ENCODE measurements at places on chromosomes 16 and 17.

- no peak for DNase-seq
Observed at GRCh38 chr17:31476525-31477416, 85.3 kb downstream of the RAB11FIP4 start.

GRCh38 chr16:3259836-3260235 lies 3.4 kb upstream of the MEFV start:
- no peak for DNase-seq

DNA sequence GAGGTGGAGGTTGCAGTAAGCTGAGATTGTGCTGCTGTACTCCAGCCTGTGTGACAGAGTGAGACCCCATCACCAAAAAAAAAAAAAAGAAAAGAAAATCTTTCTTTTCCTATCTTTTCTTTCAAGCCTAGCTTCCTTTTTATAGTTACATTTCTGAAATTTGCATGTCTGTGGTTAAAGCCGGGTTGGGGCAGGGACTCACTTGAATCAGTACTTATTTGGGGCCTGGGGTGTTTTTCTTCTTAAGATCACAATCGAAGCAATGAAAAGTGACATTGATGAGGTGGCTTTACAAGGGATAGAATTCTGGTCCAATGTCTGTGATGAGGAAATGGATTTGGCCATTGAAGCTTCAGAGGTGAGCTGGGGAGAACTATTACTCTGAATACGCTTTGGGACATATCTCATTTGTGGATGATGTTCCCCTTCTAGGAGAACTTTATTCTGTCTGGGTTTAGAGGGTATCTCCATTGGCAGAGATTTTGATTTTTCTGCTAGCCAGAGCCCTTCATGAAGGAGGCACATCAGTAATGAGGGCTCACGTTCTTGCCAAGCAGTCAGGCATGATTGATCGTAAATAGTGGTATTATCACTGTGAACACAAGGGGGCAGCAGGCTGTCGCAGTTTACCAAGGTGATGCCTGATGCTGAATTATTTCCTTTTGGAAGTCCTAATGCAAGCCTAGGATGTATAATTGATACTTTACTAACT lies 14.3 kb downstream of the KPNB1 start:
- peak; percentile 57 for DNase-seq

DNA sequence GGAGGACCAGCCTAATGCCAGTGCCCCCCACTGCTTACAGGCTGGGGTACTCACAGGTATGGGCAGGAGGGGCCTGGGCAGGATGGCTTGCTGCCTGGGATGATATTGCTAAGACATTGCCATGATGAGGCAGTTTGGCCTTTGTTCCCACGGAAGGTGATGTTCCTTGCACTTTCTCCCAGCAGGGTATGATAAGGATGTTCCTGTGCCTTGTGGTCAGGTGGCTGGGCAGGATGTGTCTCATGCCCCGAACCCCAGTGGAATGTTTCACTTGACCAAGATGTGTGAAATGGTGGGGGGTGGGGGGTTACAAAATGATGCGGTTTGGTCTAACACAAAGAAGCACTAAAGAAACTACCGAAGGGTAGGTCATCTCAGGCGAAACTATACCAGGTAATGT lies 337.8 kb upstream of the ZFHX3 start:
- no peak for DNase-seq

DNA sequence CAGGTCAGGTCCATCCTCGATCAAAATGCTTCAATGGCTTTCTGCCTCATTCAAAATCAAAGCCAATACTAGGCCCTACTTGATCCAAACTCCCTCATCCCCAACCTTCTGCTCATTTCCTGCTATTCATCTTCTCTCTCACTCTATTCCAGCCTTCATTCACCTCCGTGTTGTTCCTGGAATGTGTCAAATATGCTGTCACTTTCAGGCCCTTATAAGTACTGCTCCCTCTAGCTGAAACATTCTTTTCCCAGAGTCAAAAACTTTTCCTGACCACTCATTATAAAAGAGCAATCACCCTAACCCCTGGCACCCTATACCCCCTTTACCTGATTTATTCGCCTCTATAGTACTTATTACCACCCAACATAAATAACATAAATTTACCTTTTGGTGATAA lies 303.7 kb upstream of the PMFBP1 start:
- DNase-seq, result no peak

DNA sequence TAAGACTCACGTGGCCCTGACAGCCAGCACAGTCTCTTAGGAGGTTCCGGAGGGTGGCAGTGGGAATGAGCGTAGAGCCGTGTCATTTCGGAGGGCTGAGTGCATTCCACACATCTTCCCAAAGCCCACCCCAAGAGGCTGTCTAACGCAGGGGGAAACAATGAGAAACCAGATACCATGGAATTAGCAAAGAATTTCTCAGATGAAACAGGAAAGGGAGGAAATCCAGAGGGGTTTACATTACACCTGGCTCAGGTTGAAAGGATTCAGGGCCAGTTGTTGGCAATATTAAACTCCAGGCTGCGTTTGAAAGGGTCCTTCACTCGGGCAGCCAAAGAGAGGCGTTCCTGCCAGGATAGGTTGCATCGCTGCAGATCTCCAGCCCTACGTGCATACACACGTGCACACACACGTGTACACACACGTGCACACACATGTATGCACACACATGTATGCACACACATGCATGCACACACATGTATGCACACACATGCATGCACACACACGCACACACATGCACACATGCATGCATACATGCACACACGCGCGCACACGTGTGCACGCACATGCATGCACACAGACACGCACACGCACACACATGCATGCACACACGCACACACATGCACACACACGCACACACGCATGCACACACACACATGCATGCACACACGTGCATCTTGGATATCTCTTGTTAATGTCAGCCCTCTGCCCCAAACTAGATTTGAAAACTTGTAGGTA lies 12.2 kb downstream of the CBX4 start:
- DNase-seq, result no peak

DNA sequence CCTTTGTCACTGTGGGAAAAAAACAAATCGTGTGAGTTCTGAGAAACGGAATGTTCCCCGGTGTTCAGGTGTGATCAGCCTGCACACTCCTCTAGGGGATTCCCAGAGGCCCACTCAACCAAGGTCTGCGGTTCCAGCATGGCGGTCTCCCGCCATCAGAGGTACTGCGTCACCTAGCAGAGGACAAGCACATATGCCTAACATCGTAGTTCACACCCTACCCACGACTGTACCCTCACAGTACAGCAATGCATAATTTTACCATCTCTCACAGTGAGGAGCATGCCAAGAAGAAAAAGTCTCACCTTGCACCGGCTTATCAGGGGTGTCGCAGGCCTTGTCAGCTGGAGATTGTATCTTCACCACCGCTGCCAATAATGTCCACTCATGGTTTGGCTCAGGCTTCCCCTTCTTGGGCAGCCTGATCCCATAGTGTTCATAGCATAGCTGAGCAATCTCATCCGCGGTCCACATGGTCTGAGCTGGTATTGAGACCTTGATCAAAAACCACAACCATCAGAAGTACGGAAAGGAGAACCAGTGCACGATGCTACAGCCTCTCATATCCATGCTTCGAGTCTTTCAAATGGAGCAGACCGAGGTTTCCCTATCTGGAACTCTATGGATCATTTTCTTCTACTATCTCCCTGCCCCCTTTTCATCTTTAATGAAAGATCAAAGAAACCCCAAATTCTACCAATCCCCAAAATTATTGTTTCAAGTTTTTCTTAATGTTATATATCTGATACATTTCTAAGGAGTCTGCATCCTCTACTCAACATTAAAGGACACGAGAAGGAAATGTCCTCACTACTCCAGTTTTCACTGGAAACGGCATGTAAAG lies 2.5 kb downstream of the ADAT1 start:
- no peak for DNase-seq

DNA sequence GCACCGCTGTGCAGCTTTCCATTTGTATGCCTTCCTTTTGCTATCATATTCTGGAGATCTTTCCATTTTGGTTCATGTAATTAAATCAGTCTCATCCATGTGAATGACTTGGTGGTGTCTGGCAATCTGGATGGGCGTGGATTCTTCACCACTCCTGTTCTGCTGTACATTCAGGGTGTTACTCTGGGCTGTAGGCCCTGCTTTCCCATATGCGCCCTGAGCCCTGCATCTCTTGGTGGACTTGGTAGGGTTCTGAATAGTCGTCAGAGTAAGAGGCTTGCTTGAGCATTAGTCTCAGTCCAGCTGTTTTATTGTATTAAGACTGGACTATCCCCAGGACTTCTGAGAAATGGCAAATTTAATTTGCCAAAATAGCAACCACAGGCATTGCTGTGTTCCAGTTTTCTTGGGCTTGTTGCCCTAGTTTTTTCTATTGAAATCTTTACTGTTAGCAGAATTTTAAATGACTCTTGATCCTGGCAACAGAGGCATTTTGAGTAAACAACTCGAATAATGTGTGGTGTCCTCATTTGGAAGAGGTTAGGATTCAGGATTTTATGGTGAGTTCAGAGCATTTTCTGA lies 14.9 kb downstream of the BANP start:
- DNase-seq, result no peak

DNA sequence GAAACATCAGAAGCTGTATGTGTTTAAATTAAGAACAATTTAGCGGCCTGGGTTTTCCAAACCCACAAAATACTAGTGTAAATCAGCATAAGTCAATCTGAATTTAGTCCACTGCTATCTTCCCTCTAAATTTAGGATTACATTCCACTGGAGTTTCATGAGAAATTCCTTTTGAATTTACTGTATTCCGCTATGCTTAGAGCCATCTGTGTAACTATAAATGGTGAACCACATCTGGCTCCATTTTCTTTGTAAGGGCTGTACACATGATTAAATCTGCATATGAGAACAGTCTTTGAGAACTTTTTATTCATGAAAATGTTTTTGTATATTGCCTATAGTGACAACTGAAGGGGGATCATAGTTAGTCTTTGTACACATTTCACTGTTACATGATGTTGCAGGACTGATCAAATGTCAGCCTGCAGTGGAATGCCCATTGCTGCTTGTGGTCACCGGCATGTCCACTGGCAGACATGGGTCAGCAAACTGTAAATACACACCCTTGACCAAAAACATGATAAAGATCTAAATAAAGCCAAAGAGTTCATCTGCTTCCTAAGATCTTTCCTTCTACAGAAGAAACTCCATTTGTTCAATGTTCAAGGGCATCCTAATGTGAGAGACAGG lies 36.8 kb downstream of the RPGRIP1L start:
- DNase-seq, result no peak

DNA sequence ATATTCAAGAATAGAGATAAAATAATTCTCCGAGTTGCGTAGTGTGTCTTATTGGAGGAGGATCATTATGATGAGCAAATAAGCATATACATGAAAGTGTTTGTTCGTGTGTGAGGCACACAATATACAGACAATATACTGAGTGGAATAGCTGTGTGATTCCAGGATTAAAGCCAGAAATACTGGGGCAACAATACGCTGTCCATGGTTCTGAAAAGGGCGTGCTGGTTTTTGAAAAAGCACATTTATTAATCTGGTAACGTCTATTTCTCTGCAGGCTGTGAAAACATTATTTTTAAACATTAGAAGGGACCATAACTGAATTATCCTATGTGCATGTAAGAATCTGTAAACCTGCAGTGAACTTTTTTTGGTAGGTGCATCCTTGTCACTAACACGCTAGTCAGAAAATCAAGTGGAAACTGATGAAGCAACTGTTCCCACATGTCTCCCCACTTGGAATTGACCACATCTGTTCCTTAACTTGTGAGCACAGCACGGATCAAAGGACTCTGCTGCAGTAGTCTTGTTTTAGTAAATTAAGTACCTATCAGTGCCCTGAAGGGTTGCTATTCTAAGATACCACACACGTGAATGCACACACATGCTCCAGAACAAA lies 346.0 kb downstream of the GRIN2A start:
- no peak for DNase-seq

DNA sequence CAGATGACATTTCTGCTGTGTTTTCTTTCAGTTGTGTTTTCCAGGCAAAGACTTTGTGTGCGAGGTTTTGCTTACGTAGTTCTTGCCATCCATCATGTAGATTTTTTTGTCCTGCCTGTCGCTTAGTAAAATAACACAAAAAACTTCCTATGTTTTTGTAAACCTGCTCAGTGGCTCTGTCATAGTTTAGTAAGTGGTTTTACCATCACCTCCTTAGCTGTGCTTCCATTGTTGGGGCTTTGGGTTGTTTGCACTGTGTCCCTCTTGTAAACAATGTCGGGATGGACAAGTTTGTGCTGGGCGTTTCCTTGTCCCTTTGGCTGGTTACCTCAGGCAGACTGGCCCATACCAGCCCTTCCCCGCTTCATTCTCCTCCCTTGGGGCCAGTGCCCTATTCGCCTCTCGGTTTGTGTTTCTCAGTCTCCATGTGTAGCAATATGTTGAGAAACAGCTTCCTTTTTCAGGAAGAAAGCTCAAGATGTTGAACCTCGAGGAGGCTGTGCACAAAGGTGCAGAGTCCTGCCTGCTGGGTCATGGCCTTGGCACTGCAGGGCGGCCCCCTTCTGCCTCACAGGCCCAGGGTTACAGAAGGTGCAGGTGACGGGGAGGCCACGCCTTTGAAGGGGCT lies 74.6 kb downstream of the KSR1 start:
- no peak for DNase-seq

- peak; percentile 90 for DNase-seq
Observed at GRCh38 chr17:44708401-44709263, at the start of gene DBF4B. DBF4B (plus strand) TSS chr17:44708665; CDS start chr17:44708821, 156 bp downstream.

- no peak for DNase-seq
Observed at GRCh38 chr17:10130263-10130662, 68.1 kb downstream of the GAS7 start.

DNA sequence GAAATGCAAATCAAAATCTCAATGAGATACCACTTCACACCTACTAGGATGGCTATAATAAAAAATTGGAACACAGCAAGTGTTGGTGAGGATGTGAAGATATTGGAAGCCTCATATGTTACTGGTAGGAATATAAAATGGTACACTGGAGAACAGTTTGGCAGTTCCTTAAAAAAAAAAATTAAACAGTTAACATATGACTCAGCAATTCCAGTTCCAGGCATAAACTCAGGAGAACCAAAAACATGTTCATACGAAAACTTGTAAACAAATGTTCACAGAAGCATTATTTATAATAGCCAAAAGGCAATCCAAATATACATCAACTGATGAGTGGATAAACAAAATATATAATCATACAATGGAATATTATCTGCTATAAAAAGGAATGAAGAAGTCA lies 28.2 kb downstream of the ZNF652 start:
- DNase-seq, result no peak

DNA sequence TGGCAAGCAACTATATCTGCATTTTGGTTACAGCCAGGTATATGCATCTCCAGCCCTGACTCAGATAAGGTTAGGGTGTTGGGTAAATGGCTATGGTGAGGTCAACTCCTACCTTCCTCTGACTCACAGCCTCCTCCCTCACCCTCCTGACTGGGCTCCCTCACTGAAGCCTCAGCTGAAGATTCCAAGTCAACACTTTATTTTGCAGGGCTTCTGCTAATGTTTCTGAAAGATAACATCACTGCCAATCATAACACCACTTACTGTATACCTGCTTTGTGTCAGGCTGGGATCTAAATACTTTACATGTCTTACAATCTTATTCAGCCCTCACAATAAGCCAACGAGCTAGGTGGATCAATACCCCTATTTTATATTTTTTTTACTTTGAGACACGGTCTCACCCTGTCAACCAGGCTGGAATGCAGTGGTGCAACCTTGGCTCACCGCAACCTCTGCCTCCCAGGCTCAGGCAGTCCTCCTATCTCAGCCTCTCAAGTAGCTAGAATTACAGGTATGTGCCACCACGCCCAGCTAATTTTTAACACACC lies 47.8 kb upstream of the GCSH start:
- DNase-seq, result no peak
